ENCODE measurements at places on chromosomes 16 and 17.

- no peak for DNase-seq
These were observed 208.2 kb upstream of the MYOCD start for GRCh38 chr17:12457493-12457892.

GRCh38 chr17:67326440-67326839, 39.9 kb downstream of the PSMD12 start:
- DNase-seq: no peak

DNA sequence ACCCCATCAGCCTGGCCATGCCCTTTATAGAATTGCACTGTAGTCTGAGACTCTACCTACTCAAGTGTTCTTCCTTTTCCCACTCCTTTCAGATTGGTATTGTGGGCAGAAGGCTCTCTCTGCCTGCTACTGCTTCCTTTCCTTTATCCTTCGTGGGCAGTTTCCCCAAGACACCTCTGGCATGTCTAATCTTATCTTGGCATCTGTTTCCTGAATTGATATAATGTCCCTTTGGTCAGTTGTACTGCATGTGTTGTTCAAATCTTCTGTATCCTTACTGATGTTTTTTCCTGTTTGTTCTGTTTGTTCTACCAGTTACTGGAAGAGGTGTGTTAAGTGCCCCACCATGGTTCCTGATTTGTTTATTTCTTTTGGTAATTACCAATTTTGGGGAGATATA, 29.5 kb upstream of the MSI2 start:
- no peak for DNase-seq

DNA sequence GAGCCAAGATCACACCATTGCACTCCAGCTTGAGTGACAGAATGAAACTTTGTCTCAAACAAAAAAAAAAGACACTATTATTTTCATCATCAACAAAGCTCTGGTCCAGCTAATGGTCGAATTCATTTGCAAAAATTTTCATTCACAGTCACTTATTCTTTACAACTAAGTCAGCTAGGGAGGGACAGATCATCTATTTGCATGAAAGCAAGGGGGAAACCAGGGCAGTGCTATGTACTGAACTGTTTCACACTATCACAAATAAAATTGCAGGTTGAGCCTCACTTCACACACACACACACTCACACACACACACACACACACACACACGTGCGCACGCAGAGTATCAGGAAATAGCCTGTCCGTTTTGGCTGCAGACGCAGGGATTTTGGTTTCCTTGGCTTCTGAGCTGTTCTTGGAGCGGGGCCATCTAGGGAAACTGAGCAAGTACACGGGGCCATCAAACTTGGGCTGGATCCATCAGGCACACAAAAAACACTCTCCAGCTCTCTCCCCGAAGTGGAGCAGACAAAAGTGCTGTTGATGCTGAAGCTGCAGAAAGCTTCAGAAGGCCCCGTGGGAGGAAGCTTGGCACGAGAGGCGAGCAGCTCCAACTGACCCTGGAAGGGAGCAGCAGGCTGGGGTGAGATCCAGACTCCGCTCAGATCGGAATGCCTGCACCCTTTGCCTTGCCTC, 44.3 kb upstream of the HELZ start:
- DNase-seq: no peak

- DNase-seq: peak; percentile 53
These were observed 100.1 kb upstream of the CHMP6 start for GRCh38 chr17:80891397-80892018.

- DNase-seq: no peak
These were observed 5.5 kb upstream of the SMG1 start for GRCh38 chr16:18931756-18932155.

- no peak for DNase-seq
These were observed 88.7 kb downstream of the VMP1 start for GRCh38 chr17:59796138-59796537.

DNA sequence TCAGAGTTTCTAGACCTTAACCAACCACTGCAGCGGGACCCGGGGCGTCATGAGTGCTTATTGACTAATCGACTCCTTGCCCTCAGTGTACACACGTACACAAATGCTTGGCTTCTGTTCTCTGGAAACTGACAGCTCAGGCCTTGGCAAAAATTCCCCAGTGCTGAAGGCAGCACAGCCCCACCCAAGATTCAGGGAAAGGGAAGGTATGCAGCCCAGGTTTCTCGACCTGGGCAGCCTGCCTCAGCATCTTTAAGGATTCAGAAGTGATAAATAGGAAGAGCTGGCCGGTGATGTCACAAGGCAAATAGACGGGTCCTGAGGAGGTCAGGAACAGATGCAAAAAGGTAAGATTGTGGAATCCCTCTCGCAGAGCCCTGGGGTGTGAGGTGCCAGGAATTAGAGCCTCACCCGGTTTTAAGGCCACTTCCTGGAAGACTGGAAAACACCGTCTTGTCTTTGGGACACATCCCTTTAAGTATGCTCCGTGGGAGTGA, 9.0 kb upstream of the CDH3 start:
- no peak for DNase-seq

- DNase-seq: no peak
These were observed 58.8 kb downstream of the SLFN11 start for GRCh38 chr17:35314415-35315216.

DNA sequence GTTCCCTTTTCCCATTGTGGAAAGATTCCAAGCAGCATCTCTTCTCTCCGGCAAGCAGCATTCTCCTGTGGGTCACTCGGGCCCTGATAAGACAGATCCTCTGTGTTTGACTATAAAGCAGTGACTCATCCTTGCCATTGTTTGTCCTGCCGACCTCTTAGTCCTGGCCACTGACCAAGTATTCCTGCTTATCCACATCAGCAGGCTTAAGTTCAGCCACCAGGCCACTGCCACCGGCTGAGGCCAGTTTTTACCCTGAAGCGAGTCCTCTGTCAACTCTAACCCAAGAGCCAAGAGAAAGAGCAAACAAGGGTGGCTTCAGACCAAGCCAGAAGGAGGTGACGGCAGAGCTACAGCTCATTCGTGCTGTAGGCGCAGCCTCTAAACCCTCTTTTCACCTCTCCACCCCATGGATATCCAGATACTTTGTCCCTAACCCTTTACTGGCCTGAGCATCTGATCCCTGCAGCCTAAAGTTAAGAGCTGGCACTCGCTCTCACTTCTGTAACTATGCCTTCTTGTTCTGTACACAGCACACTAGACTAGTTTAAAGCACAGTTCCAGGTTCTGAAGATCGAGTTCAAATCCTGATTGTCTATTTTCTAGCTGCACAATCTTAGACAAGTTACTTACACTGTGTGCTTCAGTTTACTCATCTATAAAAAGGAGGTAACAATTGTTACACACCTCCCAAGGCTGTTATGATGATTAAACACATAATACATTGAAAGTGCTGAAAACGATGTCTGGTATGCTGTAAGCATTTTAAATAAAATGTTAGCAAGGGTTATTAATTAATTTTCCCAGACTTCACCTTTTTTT, 31.0 kb downstream of the SOX9 start:
- no peak for DNase-seq

DNA sequence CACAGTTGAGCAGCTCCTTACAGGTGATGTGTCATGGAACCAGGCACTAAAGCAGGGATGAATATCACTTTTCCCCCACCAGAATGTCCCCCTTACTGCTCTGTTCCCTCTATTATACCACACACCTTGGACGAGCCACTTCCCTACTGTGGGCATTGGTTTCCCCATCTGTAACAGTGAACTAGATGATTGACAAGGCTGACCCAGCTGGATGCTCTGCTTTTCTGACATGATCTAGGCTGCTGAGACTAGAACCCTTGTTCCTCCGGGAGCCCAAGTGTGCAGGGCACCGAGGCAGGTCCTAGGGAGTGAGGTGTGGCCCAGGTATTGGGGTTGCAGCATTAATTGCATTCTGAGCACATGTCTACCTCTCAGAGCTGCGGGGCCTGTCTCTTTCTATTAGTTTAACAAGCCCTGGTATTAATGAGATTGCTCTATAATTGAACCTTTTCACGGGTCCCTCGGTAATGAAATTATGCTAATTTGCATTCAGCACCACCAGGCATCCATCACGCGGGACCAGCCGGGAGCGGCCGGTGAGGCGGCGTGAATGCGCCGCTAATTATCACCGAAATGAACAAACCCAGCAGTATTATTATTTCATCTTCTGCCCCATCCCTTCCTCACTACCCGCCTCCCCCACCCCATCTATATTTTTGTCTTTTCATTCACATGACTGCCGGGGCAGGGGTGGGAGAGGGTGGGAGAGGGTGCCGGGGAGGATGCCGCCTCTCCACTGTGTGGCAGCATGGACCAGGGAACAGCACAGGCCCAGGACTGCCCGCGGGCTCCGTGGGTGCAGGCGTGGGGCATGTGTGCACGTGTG, 121.1 kb downstream of the CYLD start:
- DNase-seq: no peak

DNA sequence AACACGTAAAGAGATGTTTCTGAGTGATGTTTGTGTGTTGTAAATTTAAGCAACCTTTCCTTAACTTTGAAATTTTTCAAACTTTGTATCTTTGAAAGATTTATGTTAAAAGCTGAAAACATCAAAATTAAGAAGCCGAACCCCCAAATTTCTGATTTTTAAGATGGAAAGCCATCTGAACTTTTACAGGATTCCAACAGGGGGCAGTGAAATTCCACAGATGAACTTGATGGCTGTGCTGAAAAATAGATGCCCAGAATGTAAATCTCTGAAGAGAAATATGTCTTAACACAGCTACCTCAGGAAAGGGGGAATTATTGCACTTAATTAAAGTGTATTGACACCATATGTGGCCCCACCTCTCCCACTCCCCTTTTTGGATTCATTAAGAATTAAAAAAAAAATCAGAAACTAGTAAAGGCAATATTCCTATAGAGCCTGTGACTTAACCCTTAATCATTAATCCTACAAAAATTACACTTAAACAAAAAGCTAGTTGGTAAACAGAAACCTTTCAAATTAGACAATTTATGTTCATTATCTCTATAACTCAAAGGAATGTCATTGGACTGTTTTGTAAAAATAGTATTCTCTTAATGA, 597.9 kb downstream of the KCNJ2 start:
- DNase-seq: no peak

- DNase-seq: peak; percentile 14
These were observed 935 bp downstream of the USP32 start for GRCh38 chr17:60390925-60391470.

DNA sequence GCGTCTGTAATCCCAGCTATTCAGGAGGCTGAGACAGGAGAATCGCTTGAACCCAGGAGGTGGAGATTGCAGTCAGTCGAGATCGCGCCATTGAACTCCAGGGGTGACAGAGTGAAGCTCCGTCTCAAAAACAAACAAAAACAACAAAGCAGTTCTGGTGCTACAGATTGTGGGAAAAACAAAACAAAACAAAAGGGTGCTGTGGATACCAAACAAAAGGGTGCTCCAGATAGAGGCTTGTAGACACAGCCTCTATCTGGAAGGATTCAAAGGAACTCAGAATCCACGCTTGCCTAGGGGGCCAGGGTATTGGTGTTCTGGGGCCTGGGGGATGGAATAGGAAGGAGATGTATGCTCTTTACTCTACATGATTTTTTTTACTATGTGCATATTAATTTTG, 2.5 kb downstream of the MYLK3 start:
- DNase-seq: no peak

GRCh38 chr17:44069974-44070454, 521 bp upstream of the G6PC3 start:
- peak; percentile 18 for DNase-seq

- DNase-seq: no peak
These were observed 18.6 kb downstream of the MPO start for GRCh38 chr17:58262149-58262548.

DNA sequence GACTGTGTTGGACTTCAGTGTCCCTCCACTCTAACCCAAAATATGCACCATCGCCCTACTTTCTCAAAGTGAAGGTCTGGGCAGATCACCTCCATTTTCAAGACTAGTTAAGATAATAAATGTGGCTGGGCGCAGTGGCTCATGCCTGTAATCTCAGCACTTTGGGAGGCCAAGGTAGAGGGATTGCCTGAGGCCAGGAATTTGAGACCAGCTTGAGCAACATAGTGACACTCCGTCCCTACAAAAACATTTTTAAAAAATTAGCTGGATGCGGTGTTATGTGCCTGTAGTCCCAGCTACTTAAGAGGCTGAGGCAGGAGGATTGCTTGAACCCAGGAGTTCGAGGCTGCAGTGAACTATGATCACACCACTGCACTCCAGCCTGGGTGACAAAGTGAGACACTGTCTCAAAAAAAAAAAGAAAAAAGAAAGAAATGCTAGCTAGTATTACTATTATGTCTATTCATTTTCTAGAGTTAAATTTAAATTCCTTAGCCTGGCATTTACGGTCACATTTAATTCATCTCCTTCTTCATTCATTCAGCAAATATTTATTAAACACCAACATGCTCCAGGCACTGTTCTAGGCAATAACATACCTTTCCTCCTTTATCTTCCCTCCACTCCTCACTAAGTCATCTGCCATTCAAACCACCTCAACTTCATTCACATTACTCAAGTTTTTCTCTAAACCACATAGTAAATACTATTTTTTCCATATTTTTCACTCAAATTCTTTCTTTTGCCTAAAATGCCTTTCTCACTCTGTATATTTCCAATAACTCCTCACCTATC, 96.1 kb upstream of the XYLT1 start:
- no peak for DNase-seq

- no peak for DNase-seq
These were observed 56.3 kb upstream of the SMIM36 start for GRCh38 chr17:55567240-55568214.

- DNase-seq: no peak
These were observed 66.3 kb upstream of the MRTFB start for GRCh38 chr16:14004729-14005315.

DNA sequence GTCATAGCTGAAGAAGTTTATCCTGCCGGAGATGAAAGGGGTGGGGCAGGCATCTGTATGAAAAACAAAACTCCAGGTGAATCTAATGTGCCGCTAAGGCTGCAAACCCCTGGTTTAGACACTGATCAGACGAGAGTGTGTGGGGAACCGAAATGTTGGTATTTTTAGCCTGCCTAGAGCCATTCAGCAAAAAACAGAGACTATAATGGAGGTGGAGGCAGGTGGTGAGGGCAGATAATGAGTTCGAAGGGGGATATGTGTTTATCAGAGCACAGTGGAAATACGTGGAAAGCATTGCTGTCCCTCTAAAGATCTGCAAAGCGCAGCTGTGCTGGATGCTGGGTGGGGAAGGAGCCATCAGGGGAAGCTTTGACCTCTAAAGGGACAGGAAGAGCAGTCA, 127.5 kb upstream of the WSCD1 start:
- DNase-seq: no peak

DNA sequence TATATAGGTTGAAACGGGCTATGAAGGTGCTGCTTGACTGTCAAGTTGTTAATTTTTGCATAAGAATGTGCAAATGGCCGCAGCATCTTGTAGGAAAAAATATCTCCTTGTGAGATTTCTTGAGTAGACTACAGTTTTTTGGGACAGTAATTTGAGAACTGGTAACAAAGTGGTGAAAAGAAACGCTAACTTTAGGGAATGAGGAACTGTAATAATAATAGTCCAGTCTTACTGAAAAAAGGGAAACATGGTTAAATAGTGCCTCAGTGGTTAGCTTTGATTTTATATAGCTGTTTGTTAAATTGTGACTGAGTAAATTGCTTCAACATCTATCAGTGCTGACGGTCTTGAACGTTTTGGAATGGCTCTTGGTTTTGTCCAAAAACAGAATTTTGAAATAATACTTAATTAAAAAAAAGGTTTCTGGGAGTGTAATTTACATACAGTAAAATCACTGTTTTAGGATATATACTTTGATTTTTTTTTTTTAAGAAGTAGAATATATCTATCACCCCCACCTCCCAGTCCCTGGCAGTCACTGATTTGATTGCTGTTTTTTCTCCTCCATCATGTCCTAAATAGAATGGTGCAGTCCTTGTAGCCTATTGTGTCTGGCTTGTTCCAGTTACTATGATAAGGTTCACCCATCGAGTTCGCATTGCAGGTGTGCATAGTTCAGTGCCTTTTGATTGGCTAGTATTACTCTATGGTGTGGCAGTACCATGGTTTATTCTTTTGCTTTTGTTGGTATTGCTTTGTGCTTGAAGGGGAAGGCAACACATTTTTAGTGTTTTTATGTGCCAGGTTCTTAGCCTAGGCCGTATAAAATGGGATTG, 2.8 kb downstream of the HAPSTR1 start:
- no peak for DNase-seq

Measured in germinal center (tissue), 1 donor.